Thymus (tissue), 14 donors: ENCODE measurements at places on chromosomes 4 and X.

DNA sequence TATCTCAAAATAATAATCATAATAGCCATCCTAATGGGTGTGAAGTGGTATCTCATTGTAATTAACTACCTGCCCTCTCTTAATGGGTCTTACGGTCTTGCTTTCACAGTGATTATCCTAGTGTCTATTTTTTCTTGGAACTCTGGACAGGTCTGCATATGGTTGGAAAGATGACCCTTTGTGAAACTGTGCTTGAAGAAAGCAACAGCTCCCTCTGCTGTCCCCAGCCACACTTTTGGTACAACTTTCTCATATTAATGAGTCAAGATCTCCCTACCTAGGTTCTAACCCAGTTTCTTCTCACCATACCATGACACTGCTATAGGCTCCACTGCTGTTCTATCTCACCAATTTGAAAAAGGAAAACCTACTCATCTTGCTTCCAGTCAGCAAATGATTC is 2.4 kb downstream of the TFDP3 start:
- no peak for DNase-seq

DNA sequence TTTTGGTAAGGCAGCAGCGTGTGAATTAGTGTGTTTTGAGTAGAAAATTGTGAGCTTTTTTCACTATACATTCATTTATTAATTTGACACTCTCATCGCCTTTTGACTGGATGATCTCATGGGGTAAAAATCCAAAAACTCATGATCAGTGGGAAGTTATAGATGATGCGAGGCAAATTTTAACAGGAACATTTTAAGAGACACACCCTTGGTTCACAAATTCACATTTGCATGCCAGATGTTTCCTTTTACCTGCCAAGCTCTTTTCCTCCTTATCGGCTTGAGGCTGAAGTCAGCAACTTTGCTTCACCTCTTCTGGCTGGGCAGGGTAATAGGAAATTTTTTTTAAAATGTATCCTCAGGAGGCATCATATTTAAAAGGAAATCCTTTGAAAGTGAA is 318.0 kb upstream of the HS3ST1 start:
- no peak for DNase-seq

- DNase-seq, result no peak
Observed at GRCh38 chrX:2434270-2435163, 66.3 kb downstream of the DHRSX start.

- peak; percentile 43 for DNase-seq
Observed at GRCh38 chr4:103046416-103047290, 27.1 kb upstream of the SLC9B1 start.

DNA sequence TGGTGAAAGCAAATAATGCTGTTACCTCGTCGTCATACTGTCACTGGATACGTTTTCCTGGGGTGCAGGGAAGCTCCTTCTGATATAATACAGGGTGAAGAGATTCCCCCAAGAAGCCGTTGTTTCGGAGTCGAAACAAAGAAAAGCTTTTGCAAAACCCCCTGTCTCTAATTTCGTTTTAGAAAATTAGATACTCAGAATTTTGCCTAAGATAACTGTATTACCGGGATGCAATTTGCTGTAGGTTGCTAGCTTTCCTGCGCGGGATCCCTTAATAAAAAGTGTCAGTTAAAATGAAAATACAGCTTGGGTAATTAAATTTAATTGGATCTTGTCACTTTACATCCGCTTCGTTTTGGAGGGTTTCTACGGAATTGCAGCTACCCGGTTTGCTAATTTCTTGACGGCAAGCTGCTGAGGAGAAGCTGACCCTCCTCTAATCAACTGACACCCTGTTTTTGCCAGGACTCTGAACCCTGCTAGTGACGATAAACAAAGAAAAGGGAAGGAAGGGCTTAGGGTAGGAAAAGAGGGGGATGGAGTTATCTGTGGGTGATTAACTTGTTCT is 174.6 kb downstream of the SHOX start:
- no peak for DNase-seq

DNA sequence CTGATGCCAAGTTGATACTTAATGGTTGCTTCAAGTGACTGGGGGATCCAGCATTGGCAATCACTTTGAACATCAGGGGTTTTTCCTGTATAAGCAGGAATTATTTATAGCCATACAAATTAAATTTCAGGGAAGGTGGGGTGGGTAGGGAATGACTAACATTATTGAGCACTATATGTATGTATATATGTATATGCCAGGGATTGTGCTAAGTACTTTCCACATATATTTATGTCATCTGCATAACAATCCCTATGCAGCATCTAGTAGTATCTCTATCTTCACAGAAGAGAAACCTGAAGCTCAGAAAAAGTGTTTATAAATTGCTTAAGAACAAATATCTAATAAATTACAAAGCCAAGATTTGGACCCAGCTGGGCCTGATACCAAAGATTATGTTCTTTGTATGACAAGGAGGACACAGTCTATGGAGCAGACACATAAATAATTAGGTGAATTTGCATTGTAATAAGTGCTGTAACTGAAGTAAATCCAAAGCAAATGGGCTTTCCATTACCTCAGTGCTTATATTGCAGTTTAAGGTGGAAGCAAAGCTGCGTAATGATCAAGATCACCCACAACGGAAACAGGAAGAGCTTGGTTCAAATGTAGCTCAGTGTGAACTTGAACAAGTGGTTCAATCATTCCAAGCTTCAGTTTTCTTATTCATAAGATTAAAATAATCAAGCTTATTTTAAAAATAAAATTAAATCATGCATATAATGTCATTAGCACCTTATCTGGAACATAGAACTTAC is 18.9 kb upstream of the RASGEF1B start:
- no peak for DNase-seq

GRCh38 chrX:38538134-38538533 is 23.2 kb upstream of the TSPAN7 start:
- DNase-seq, result no peak

DNA sequence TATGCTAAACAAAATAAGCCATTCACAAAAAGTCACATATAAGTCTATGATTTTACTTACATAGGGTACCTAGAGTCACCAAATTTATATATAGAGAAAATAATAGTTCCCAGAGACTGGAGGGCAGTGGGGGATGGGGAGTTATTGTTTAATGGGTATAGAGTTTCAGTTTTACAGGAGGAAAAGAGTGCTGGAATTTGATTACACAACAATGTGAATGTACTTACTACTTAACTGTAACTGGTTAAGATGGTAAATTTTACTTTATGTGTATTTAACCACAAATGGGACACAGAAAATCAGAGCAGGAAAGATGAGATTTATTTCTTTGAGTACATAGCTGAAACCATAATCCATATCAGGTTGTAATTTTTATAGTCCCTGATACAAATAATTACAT is 144.4 kb downstream of the TMA16 start:
- DNase-seq, result no peak

GRCh38 chr4:79935274-79935673 is 137.8 kb downstream of the ANTXR2 start:
- DNase-seq, result no peak

DNA sequence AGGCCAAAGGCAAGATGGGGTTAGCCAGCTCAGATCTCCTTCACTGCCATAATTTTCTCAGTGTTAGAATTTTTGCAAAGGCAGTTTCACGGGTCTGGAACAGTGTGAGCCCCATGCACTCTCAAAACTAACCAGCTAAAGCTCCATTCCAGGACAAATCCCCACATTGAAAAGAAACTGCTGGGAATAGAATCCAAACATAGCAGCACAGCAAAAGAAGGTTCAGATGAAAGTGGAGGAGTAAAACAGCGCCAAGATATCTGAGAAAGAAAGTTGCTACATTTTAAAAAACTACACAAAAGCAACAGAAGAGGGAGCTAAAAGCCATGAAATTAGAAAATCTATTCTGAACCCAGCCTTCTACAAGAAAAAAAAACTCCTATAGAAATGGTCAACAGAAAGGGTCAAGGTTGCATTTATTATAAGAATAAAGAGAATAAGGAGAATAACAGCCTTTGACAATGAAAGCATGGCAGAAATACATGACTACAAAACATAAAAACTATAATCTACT is 39.6 kb upstream of the SLC7A3 start:
- no peak for DNase-seq

DNA sequence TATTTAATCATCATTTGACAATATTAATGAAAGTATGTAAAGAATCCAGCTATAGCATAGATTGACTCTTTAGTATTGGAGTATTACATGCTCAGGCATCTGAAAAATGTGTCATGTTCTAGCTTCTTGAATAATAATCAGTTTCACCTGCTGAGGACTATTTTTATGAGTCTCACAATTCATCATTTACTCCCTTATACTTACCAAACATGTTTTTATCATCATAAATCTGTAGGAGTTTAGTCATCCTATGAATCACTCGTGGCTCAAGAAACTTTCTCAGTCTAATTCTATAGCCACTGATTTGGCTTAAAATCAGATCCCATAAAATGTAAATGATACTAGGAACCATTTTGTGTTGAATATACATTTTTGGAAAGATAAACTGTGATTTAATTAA is 1616.1 kb downstream of the C4orf33 start:
- DNase-seq, result no peak

DNA sequence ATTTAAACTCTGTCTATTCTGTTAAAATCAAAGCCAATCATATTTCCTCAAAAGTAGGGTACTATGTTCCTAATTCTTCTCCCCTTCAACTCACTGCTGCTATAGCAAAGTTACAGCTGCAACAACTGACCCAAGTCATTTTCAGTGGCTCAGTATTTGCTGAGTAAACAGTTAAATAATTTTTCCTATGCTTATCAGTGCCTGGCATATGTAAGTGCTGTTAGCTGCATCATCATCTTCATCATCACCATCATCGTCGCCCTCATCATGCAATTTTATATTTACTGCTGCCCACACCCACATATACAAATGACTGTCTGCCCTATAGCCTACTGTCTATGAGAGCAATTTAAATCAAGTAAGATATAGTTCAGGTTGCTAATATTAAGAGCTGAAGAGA is 21.9 kb downstream of the COQ2 start:
- no peak for DNase-seq

GRCh38 chrX:140767646-140768045 is 58.1 kb downstream of the LINC00632 start:
- no peak for DNase-seq

DNA sequence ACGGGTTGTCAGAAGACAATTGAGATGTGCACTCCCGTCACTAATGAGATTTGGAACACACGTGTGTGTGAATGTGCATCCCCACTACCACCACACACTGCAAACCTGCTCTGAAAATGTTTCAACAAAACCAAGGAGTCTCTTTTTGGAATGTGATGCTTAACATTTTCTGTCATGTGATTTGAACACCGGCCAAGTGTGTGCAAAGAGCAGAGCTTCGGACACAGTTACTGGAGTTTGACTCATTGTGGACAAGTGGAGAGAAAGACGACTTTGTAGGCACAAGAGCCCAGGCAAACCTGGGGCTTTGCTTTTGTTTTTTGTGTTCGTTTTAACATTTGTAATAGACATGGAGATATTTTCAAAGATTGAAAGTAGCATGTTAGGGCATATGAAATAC is 49.2 kb downstream of the CCKAR start:
- no peak for DNase-seq

- peak; percentile 36 for DNase-seq
Observed at GRCh38 chrX:57929373-57929772, 19.1 kb upstream of the ZXDA start.

- no peak for DNase-seq
Observed at GRCh38 chr4:3502941-3503936, 29.0 kb downstream of the LRPAP1 start.

DNA sequence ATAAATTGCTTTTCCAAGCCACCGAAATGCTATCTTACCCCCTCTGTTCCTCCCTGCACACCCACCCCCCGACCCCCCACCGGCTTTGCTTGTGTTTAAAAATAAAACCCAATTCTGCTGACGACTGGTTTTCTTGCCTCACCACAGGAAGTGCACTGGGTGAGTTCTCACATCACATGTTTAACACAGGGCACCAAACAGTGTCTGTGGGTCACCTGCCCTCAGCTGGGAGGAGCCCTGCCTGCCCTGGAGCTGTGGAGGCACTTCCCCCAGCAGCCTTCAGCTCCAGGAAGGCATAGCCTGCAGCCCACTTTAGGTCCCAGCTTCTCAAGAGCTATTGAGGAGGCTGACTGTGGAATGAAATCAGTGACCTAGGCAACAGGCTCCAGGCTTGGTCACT is 8.8 kb downstream of the TMEM255A start:
- DNase-seq, result no peak

DNA sequence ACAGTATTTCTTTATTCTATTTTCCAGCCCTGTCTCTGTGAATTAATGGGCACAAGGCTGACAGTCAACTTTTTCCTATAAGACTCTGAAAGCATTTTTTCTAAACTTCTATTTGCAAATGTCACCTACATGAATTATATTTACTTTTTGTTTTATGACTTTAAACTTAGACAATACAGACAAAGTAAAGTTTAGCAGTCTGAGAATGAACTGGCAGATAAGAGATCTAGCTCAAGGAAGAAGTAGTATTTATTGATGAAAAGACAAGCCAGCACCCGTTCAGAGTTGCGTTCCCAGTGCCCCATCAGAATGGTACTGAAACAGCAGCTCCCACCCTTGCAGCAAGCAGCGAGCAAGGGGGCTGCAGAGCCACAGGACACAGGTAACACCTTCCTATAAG is 148.5 kb downstream of the FAM13A start:
- no peak for DNase-seq

DNA sequence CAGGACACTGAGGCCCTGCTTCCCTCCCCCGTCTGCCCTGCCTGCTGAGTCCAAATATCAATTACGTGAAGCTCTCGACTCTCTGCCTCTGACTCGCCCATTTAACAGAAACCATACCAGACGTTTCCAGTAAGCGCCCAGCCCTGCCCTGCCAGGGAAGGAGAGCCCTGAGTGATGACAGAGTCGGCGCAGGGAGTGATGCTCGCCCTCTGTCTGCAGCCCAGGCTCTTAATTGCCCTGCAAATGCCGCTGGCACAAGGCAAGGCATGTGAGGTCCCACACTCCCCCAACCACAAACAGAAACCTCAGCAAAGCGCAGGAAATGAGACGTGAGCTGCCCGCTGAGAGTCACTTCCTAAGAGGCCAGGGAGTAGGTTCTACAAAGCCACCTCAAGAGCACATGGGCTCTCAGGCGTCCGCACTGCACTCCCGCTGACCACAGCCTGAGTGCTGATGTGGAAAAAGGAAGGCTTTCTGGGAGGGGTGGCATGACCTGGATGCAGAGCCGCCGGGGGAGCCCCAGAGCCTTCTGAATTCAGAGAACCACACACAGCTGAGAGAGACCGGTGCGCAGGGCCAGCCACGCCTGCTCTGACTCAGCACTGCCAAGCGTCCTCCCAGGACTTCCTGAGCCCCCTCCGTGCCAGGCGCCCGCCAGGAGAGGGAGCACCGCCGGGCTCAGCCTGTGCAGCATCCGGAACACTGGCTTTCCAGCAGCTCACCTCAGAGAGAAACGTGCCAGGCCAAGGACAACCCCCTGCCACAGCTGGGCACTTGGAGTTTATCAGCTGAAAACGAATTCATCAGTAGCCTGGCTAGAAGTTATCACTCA is 5.3 kb downstream of the ZFYVE28 start:
- DNase-seq, result peak; percentile 49
